ENCODE measurements at places on chromosomes 3 and 15. TPM values are rescaled to one million over a fixed set of nuclear protein-coding genes. Genes with fewer than 3 reads are reported as not detected.

DNA sequence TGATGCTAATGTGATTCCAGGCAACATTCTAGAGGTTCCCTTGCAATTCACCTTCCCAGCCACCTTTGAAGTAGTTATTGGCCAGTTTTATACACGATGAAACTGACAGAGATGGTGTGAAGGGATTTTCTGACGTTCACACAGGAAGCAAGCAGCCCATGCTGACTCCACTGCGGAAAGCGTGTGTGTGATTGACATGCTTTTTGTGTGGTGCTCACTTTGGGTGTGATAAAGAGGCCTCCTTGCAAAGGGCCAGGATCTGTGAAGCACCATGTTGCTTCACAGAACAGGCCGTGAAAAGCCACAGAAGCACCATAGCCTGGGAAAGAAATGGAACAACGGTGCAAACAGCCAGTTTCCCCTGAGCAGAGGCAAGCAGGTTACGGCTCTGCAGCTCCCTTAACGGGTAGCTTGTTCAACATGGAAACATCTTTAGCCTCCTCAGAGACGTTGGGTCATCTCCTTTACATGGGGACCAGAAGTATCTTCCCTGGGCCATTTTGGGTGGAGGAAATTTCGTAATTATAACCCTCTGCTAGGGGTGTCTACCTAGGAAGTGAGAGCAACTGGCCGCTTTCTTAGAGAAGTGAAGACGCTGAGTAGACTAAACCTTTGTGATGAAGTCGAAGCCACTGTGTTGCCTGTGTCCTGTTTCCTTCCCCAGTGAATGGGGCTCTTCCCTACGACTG, 108.5 kb downstream of the APBA2 start:
- no peak for DNase-seq

CORO2B gene
- 110 TPM for total RNA-seq

MAN2C1 gene
- total RNA-seq = 164 TPM

DNASE1L3 gene
- total RNA-seq = not detected

DNA sequence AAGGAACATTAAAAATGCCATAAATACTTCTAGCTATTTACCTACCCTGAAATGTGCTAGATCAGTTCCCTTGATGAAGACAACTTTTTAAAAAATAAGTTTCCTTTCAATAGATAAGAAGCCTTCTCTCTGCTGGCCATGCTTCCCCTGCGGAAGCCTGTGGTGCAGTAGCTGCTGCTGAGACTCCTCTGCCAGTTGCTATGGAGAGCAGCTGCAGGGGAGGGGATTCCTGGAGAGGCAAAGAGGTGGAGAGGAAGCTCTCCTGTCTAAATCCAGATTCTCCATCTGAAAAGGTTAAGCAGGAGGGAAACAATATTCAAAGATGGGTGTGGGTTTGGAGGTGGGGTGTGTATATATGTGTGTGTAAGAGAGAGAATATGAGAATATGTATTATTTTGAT, 69.8 kb upstream of the BFSP2 start:
- no peak for DNase-seq

DNA sequence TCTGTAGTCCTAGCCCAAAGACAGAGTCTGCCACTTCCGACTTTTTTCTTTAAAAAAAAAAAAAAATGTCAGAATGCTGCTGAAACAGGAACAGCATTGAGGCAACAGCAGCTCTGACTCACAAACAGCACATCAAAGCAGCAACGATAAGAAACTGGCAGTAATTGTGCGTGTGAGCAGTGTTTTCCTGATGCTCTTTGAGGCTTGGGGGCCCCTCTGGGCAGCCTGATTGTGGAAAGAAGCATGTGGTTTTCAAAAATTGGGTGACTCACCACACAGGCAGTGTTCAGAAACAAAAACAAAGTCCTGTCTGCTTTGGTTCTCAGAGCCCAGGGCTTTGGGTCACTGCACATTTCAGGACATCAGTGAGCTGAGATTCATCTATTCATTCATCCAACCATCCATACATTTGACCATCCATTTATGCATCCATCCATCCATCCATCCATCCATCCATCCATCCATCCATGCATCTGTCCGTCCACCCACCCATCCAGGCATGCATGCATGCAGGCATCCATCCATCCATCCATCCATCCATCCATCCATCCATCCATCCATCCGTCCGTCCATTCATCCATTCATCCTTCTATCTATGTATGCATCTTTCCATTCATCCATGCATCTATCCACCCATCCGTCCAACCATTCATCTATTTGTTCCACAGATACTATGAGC, 308.4 kb downstream of the RPLP1 start:
- DNase-seq = no peak

- DNase-seq = no peak
Observed at GRCh38 chr15:92049290-92049989, 195.9 kb downstream of the SLCO3A1 start.

DNA sequence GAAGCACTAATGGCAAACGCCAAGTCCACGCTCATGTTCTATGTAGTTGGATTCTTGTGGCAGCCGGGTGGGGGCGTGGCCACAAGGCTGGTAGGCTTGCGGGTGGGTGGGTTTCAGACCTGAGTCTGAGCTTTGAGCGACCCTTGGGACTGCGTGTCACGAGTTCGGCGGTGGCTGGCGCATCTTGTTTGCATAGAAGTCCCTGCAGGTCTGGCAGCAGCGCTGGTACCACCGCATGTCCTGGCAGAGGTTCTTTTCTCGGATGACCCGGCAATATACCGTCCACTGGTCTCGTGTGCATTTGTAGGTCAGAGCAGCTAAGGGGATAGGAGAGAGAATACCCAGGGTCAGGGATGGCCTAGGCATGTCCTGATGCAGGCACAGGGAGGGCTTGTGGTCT, 241.0 kb upstream of the LYSMD4 start:
- DNase-seq = no peak

PSMD2 gene
- total RNA-seq = 224 TPM

DNA sequence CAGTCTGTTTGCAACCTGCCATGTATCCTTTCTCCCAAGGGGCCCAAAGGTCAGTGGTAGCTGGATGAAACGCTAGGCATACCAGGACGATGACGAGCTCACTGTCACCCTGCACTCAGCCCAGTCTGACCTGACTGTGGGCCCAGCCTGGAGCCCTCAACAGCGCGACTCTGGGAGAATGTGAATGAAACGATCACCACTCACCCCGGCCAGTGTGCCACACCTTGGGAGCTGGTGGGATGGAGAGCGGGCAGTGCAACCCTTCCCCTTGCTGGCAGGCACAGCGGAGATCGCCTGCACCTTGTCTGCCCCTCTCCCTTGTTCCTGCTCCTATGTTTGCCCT, 27.2 kb downstream of the SRPRB start:
- DNase-seq = no peak

ABHD14A gene
- total RNA-seq = 53.2 TPM

- no peak for DNase-seq
Observed at GRCh38 chr3:42495393-42495792, 7.0 kb upstream of the VIPR1 start.

DNA sequence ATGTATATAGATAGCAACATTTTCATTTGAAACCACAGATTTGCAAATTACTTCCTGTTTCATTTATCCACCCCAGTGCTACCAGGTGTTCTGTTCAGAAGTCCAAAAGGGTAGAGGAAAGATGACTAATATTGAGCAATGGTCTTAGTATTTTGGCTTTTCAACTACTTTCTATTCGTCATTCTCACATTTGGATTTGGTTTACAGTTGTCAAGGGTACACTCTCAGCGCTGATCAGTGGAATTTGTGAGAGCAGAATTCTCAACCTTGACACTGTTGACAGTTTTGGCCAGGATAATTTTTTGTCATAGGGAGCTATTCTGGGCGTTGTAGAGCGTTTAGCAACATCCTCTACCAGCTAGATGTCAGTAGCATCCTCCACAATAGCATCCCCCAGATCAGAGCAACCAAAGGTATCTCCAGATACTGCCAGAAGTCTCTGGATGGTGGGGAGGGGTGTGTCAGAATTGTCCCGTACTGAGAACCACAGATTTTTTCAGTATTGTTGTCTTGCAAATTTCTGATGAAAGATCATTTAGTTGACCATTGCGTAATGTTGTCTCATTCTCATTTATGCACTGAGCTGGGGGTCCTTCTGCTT, 4.2 kb downstream of the HMCES start:
- no peak for DNase-seq

Data from dorsolateral prefrontal cortex (tissue), 122 donors.